Astrocyte (in vitro differentiated cells and primary cell): ENCODE measurements at places on chromosomes 1 and 21.
A peak's percentile ranks its signal among the peaks of the same experiment; 100 is the strongest.

GRCh38 chr1:178958491-178958890 lies 67.2 kb upstream of the FAM20B start:
- DNase-seq = no peak

GRCh38 chr1:106249810-106250209 lies 806.7 kb upstream of the PRMT6 start:
- no peak for DNase-seq

GRCh38 chr1:229127301-229127700 lies 143.6 kb upstream of the RAB4A start:
- peak; percentile 28 for DNase-seq

DNA sequence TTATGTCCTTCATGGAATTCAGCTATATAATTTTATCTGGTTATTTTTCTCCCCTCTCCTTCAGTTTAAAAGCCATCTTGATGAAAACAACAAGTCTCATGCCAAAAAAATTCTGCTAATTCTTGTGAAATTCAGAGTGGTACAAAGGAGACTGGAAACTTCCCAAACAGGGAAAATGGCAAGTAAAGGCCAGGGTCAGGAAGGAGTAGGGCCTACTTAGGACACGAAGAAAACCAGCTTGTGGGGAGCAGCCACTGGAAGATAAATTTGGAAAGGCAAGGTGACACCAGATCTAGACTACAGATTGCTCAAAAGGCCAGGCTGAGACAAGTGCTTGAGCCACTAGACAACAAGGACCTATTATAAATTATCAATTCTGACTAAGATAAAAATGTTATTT lies 6.4 kb downstream of the TSTD1 start:
- DNase-seq = no peak

- no peak for DNase-seq
Observed at GRCh38 chr1:2985067-2985561, 36.2 kb upstream of the ACTRT2 start.

DNA sequence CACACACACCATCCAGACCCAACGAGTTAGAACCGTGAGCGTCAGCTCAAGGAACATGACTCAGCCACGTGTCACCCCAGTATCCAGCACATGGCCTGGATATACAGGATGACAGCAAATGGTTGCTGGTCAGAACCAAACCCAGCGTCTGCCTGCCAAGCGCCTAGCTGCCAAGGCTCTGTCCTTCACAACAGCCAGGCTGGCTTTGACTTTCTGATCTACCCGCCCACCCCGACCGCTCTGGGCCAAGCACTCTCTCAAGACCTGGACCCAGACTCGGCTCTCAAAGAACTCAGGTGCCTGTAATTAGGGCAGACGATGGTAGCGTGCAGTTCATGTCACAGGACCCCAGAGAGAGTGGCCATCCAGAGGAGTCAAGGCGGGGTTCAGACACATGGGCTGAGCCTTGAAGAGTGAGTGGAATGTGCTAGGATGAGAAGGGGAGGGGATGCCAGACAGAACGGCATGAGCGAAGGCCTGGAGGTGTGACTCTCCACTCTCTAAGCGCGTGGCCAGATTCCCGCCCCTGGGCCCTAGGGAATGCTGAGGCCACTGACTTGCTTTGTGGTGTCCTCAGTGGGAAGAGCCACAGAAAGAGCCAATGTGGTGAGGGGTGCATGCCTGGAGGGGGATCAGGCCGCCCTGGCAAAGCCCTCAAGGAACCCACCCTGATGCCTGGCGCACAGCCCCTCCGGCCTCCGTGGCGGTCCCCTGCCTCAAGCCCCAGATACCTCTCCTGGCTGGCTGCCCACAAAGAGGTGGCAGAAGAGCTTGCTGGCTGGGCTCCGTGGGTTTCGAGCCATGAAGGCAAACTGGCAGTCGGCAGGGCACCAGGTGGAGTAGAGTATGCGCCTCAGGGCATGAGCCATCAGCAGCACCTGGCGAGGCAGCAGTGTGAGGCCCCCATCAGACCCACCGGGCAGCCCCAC lies 7.0 kb downstream of the SH2D5 start:
- DNase-seq = peak; percentile 47

GRCh38 chr21:46171996-46172862 lies 12.0 kb downstream of the SPATC1L start:
- no peak for DNase-seq

DNA sequence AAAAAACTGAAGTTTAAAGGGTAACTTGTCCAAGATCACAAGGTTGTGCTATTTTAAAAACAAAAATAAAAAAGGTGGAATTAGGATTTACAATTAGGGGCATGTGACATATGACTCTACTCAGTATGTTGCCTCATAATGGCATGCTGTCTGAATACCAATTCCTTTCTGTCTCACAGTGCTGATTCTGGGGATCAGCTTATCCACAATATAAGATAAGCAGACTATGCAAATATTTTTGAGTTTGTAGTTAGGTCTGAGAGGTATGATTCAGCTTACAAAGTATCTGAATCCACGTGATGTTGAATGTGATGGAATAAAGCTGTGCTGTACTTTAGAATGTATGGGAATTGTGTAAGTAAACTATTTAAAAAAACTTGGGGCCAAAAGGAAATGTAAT lies 216.6 kb downstream of the HHIPL2 start:
- peak; percentile 90 for DNase-seq

GRCh38 chr1:210259561-210259960 lies 27.0 kb downstream of the SERTAD4 start:
- peak; percentile 94 for DNase-seq

DNA sequence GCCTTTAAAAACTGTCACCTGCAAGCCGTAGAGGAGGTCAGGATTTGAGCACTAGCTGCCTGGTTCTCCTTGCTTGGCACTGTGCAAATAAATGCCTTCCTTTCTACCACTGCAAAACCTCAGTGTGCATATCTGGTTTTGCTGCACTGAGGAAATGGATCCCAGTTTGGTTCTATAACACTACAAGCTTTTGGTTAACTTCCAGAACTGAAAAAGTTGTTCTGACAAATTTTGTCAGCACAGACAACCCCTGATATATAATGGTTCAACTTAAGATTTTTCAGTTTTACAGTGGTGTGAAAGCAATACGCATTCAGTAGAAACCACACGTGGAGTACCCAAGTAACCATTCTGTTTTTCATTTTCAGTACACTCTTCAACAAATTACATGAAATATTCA lies 29.8 kb upstream of the GALNT2 start:
- no peak for DNase-seq

GRCh38 chr1:160625321-160625720 lies 21.5 kb downstream of the SLAMF1 start:
- DNase-seq = no peak

DNA sequence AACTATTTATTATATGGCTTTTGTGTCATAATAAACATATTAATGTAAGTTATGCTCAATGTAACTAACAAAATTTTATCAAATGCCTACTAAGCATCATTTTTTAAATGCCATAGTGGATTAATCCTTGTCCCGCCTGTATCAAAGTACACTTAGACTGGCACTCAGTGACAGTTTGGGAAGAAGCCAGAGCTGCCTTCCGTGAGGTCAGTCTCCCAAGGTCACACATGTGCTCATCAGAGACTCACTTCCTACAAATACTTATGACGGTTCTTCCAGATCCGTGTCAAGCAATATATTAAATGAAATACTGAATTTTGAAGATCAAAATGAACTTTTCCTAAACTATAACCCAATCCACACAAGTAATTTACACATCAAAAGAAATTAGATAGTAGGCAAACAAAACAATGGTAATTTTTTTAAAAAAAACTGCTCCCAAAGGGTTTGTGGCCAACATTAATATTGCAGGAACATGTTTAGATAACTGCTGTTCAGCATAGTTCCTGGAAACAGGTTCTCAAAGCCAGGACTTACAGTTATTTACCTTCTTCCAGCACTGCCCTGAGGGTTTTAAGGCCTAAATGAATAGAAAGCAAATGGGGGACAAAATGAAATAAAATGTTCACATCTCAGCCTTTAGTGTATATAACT lies 27.2 kb downstream of the WLS start:
- DNase-seq = no peak

DNA sequence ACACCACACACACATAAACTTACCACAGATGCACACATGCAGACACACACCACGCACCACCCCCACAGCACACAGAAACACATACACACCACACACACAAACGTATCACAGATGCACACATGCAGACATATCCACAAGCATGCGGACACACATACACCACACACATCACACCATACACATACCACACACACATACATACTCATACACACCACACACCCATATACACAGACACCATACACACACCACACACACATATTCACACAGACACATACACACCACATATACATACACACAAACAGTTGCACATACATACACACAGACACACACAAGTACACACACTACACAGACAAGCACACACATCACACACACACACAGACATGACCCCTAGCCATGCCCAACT lies 37.5 kb upstream of the PDE9A start:
- no peak for DNase-seq

DNA sequence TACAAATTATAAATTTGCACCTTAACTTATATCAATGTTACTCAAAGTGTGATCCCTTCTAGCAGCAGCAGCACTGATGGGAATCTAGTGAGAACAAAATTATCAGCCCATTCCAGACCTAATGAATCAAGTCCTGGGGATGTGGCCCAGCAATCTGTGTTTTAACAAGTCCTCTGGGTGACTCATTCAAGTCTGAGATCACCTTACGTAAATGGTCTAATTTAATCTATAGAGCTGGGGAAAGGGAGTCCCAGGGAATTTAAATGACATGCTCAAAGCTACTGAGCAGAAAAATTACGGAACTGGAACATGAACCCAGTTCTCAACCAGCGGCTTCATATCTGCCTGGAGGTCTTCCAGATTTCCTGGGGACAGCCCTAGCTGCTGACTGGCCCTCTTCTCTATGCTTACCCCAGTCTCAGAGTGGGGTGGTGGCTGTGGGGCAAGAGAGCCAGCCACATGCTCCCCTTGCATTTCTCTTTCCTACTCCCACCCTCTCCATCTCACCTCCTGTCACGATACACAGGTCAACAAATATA lies 220.0 kb downstream of the TM2D1 start:
- peak; percentile 45 for DNase-seq

DNA sequence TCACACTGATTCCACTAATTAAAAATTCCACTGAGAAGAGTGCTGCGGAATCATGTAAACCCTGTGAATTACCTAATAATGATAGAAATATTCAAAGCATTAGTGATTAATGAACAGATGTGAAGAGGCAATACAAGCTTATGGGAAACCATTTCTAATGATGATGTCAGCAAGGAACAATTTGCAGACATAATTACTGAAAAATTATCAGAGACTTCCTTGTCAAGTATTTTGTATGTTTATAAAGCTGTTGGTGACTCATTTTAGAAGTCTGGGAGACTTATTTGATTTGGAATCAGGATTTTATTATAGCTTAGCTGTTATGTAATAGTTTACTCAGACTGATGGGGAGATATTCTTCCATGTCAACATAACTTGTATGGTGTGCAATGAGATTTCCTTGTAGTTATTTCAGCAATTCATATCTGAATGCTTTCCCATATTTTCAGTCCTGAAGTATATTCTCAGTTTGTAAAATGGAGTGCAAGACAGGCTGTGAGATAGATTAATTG lies 135.5 kb downstream of the TGFB2 start:
- peak; percentile 99 for DNase-seq

GRCh38 chr1:159598196-159598595 lies 10.6 kb downstream of the APCS start:
- DNase-seq = peak; percentile 98

DNA sequence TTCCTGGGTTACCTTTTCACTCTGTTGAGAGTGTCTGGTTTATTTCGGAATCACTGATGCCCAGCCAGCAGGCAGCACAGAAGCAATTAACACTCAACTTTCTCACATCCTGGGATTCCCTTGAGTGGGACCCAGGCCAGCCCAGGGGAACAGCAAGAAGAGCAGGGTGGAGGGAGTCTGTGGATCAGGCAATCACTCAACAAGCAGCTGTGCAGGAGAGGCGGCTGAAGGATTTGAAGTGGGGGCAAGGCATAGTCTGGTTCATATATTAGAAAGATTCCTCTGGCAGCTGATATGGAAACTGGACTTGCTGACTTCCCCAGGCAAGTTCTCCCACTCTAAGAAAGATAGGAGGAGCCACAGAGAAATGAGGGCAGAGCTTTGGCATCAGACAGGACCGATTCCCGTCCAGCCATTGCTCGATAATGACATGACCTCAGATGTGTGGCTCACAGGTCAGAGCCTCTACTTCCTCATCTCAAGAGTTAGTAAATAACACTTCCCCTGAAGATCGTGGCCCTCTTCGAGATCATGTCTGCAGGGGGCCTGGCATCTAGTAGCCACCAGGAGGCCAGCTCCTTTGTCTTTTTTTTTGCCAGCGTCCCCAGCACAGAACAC lies 12.4 kb downstream of the EPHA8 start:
- DNase-seq = no peak

DNA sequence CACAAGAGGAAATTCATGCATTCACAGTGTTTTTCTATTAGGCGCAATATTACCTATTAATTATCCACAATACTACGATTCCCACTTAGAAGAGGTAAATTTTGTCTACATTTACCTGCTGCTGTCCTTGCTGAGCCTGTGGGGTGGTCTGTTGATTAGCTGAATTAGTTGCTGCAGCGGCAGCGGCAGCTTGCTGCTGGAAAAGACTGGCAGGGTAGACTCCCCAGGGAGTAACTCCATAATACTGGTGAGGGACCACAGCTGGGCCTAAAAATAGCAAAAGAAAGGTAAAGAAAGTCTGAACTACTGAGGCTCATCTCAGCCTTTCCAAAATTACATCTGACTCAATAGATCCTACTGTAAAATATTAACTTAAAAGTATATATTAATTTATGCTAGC lies 66.0 kb upstream of the SDC3 start:
- no peak for DNase-seq

- no peak for DNase-seq
Observed at GRCh38 chr1:201264072-201264471, 19.2 kb upstream of the PKP1 start.

GRCh38 chr1:207787776-207788175 lies 35.9 kb downstream of the CD46 start:
- peak; percentile 19 for DNase-seq

GRCh38 chr1:113660088-113660487 lies 99.2 kb downstream of the PHTF1 start:
- DNase-seq = no peak

- DNase-seq = no peak
Observed at GRCh38 chr1:89826594-89826993, 5.8 kb downstream of the LRRC8D start.
